ENCODE measurements at places on chromosomes 2 and 18.

DNA sequence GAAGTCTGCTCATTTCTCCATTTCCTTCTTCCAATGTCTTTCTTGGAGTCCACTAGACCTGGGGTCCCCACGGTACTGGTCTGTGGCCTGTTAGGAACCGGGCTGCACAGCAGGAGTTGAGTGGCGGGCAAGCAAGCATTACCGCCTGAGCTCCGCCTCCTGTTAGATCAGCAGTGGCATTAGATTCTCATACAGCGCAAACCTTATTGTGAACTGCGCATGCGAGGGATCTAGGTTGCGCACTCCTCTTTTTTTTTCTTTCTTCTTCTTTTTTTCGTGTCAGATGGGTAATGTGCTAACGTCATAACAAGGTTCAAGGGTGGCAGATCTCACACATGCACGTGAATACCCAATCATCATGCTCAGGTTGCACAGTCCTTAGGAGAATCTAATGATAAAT, 53.1 kb upstream of the DLX2 start:
- no peak for DNase-seq

- DNase-seq = no peak
Measured at GRCh38 chr2:189613077-189613636, 32.6 kb upstream of the SLC40A1 start.

DNA sequence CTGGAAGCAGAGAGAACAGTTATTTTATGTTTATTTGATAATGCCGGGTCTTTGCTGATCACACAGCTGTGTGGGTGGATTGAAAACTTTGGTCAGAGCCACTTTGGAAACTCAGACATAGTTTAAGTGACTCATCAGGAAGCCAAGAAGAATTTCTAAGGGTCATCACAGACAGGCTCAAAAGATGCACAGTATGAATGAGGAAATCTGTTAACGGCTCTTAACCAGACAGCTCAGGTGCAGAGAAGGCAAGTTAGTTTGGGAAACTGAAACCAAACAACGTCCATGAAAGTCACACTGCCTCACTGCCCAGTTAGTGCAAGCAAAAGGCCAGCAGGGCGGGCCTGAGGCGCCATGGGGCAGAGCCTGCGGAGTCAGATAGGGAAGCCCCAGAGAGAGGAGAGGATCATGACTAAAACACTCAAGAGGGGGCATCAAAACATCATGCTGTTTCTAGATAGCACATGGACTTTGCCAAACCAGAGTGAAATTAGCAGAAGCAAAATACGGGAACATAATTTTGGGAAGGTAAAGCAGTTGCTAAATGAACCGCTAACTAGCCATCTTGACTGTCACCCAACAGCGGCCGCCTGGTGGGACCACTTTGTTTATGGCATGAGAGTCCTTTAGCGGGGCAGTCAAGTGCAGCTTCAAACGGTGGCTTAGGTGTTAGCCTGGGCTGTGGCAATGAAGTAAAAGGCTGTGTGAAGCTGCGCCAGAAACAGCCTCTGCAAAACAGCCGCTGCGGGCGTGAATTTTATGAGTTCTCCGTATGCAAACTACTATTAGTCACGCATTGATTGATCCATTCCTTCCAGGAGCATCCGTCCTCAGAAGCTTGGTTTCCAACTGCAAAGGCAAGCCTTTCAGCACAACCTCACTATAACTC, 101.2 kb downstream of the KCTD18 start:
- DNase-seq = no peak

GRCh38 chr18:34661464-34662087, 48.5 kb upstream of the DTNA start:
- no peak for DNase-seq

DNA sequence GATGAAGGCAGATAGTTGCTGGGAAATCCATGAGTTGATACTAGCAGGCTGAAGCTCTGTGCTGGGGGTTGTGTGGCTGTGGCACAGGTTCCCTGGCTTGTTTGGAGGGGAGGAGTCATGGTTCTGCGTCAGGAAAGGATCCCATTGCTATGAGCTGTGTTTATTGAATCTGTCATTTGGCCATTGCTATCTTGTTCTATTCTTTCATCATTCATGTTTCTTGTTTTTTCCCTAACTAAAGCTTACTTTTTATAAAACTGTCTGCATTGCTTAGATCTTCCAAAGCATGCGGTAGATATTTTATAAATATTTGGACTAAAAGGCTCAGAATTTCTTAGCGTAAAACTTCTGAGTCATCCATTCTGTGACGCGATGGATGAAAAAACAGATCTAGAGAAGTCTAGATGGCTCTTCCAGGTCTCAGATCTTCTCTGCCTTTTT, 335.3 kb downstream of the PTPRM start:
- no peak for DNase-seq

- DNase-seq = no peak
Measured at GRCh38 chr2:81672923-81673322, 1368.4 kb upstream of the LRRTM1 start.

GRCh38 chr2:191321861-191322662, 76.9 kb downstream of the MYO1B start:
- no peak for DNase-seq

- no peak for DNase-seq
Measured at GRCh38 chr18:35508746-35509338, 11.1 kb upstream of the INO80C start.

DNA sequence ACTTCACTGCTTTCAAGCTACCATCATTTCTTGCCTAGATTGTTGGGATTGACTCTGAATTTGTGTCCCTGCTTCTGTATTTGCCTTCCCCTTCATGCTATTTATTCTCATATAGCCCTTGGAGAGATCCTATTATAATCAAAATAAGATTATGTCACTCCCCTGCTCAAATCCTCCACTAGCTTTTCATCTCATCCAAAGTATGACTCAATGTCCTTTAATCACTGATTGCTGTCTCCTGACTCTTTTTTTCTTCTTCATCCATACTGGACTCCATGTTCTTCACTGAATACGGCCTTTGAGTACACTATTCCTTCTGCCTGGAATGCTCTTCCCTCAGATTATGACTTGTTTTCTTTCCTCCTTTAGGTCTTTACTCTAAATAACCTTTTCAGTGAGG, 5.0 kb downstream of the RBKS start:
- no peak for DNase-seq
